ENCODE measurements at places on chromosomes 12 and 14.
A peak's percentile ranks its signal among the peaks of the same experiment; 100 is the strongest.

GRCh38 chr14:64919618-64920017, 5.4 kb downstream of the CHURC1 start:
- DNase-seq, result no peak

DNA sequence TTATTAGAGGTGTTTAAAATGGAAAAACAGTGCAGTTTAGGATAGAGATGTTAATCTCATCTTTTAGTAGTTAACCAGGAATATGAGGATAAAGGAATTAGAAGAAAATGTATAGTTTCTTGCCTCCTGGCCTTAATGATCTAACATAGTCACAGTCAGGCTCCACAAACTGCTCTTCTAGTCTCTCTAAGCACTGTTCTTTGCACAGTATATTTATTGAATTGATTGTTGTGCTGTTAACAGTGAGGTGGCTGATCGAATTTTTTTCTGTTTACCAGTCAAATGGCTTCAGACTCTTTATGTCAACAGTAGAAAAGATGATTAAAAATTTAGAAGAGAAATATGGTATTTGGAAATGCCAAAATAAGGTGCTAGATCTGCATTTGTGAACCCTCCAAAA, 37.8 kb downstream of the ATF7IP start:
- DNase-seq, result no peak

DNA sequence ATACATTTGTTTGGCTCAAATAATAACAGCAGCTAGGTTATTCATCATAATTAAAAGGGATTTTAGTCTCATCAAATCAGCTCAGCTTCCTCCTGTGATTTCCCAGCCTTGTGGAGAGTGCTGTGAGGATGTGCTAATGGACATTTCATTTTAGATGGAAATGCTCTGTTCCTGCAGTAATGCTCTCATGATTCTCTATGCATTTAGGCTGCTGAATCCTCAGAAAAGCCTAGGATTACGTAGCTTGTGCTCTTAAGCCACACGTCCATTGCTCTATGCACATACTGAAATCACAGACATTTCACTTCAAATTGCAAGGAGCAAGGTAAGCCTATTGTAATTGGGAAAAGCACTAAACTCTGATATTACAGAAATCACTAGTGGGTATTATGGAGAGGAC, 226.6 kb upstream of the TMEM260 start:
- DNase-seq, result no peak

GRCh38 chr14:38213001-38213400, 5.3 kb downstream of the SSTR1 start:
- no peak for DNase-seq

DNA sequence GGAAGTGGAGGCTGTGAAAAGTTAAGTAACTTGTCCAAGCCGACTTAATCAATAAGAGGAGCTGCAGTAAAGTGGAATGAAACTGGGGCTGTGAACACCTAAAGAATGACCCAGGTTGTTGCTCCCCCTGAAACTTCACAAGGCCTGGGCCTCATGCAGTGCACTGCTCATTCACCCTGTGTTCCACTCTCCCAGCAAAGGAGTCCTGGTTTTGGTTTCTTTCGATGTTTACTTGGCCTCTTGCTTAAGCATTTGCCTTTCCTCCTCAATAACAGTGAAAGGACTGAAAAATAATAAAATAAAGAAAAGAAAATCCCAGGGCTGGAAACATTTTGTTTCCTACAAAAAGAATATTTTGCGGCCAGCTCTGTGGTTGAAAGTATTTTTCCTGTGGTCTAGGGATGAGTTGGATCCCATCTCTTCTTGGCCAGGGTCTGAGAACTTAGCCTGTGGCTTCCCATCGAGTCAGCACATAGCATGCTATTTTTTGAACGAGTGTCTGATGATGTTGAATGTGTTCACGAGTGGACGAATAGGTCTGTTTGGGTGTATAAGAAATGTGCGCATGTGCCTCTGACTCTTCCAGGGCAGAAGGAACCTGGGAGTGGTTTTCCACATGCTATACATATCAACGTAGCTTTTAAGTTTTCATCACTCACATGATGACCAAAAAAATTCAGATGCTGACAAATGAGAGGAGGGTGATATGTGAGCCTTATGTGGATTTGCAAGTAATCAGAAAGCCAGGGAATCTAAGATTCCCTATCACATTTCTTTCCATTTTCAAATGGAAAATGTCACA, 349.8 kb downstream of the ZFP36L1 start:
- DNase-seq, result peak; percentile 88

DNA sequence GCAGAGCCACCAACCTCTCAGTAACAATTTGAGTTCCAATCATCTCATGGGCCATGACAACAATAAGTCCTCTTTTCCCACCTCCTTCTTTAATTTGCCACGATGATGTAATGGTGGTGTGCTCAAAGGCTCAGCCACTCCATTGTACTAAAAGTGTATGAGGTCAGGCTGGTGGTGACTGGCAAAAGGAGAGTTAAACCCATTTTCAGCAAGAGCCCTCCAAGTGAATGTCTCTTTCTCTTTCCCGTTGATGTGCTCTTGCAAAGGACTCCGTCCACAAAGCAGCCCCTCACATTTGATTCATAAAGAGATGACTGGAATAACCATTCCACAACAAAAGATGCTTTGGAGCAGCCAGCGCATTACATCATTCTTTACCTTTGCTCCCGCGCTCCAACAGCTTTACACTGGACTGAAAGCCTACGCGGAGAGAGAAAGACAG, 41.6 kb downstream of the DUSP16 start:
- no peak for DNase-seq

- no peak for DNase-seq
Observed at GRCh38 chr14:44954750-44955149, 7.0 kb downstream of the KLHL28 start.

DNA sequence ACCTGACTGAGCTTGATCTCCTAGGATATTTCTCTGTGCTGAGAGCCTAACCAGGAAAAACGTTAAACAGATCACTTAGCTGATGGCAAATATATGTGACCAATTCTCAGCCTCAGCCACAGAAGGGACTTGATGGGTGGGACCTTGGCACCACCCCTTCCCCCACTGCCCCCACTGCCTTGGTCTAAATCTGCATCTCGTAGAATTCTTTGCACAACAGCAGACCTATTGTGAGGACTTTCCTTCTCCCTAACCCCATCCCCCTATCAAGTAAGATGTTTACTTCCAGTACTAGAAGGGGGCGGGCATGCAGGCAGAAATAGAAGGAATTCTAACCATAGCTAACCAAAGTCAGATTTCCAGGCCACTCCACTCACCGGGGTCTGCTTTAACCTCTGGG, 313.2 kb downstream of the PCNX1 start:
- DNase-seq, result no peak
